ENCODE measurements at places on chromosomes 4 and X. TPM values are rescaled to one million over a fixed set of nuclear protein-coding genes. Genes with fewer than 3 reads are reported as not detected.

SMIM31 gene
- not detected for total RNA-seq

CXCL1 gene
- 7.3 TPM for total RNA-seq

BMPR1B gene
- under 0.01 TPM for total RNA-seq

CSN1S1 gene
- total RNA-seq = not detected

EFHC2 gene
- total RNA-seq = 1.5 TPM

GLOD5 gene
- not detected for total RNA-seq

BOD1L1 gene
- total RNA-seq = 7.1 TPM

CENPVL1 gene
- total RNA-seq = not detected

CXCL5 gene
- 5.9 TPM for total RNA-seq

VEGFC gene
- total RNA-seq = 23.2 TPM

NFXL1 gene
- total RNA-seq = 5.6 TPM

ANXA10 gene
- total RNA-seq = 0.30 TPM

LARP1B gene
- 13.4 TPM for total RNA-seq

GALNTL6 gene
- not detected for total RNA-seq

SOD3 gene
- 4.5 TPM for total RNA-seq

PUDP gene
- 13.6 TPM for total RNA-seq

WDFY3 gene
- total RNA-seq = 21.2 TPM

ATP6AP1 gene
- total RNA-seq = 32.4 TPM

IL21 gene
- not detected for total RNA-seq

PGAM4 gene
- total RNA-seq = not detected

AWAT2 gene
- total RNA-seq = not detected

FMR1NB gene
- not detected for total RNA-seq

GPR119 gene
- not detected for total RNA-seq

MAGEA10 gene
- not detected for total RNA-seq

FRG2 gene
- total RNA-seq = not detected

SRPX2 gene
- 32.4 TPM for total RNA-seq

MXD4 gene
- 58.1 TPM for total RNA-seq

PDGFRA gene
- 69.4 TPM for total RNA-seq

F9 gene
- not detected for total RNA-seq

RIPPLY1 gene
- not detected for total RNA-seq

RBPJ gene
- 54.3 TPM for total RNA-seq

CD40LG gene
- total RNA-seq = not detected

RTL3 gene
- total RNA-seq = 0.50 TPM

S100P gene
- total RNA-seq = not detected

SPANXD gene
- not detected for total RNA-seq

LRBA gene
- 15.2 TPM for total RNA-seq

TMSB15A gene
- 64.7 TPM for total RNA-seq

GLRA3 gene
- not detected for total RNA-seq

PCDH11X gene
- not detected for total RNA-seq

FAM47A gene
- not detected for total RNA-seq

CFAP47 gene
- not detected for total RNA-seq

SHROOM2 gene
- total RNA-seq = 13.3 TPM

NHS gene
- total RNA-seq = 11.6 TPM

NAP1L2 gene
- total RNA-seq = not detected

LANCL3 gene
- under 0.01 TPM for total RNA-seq

AP1S2 gene
- 104 TPM for total RNA-seq

TECRL gene
- total RNA-seq = not detected

GCNA gene
- total RNA-seq = 0.17 TPM

DCLK2 gene
- total RNA-seq = 4.6 TPM

UGT2B7 gene
- total RNA-seq = not detected

EVC2 gene
- total RNA-seq = 7.0 TPM

ETDB gene
- total RNA-seq = not detected

All from bronchus fibroblast of lung (primary cell).